ENCODE measurements at places on chromosomes 5 and 9. TPM values are rescaled to one million over a fixed set of nuclear protein-coding genes. Genes with fewer than 3 reads are reported as not detected.

ENHO gene
- polyA plus RNA-seq: 0.46 TPM

FRMD3 gene
- 67.5 TPM for polyA plus RNA-seq

PCDHGA1 gene
- 0.57 TPM for polyA plus RNA-seq

CDC20B gene
- polyA plus RNA-seq: not detected

TMEM174 gene
- not detected for polyA plus RNA-seq

Measured in heart right ventricle (tissue), 16 donors.